ENCODE measurements at places on chromosomes 2 and 18.

DNA sequence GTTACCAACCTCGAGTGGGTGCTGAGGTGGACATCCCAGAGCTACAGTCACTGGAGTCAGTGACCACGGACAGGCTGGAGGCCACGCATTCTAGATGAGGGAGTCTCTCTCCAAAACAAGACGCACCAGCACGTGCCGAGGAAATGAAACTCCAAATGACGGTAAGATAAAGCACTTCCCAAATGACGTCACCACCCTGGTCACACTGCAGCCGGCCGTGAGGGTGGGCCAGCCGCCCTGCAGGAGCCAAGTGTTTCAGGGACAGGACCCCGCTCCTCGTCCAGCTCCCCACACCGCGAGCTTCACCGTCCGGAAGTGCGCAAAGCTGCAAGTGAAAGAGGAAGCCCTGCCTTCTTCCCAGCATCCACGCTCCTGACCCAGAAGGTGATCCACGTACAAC lies 99.4 kb downstream of the ZNF516 start:
- DNase-seq = no peak

- DNase-seq = no peak
Measured at GRCh38 chr2:106758901-106759497, 127.0 kb downstream of the ST6GAL2 start.

- DNase-seq = no peak
Measured at GRCh38 chr2:165687426-165688002, 106.5 kb downstream of the GALNT3 start.

DNA sequence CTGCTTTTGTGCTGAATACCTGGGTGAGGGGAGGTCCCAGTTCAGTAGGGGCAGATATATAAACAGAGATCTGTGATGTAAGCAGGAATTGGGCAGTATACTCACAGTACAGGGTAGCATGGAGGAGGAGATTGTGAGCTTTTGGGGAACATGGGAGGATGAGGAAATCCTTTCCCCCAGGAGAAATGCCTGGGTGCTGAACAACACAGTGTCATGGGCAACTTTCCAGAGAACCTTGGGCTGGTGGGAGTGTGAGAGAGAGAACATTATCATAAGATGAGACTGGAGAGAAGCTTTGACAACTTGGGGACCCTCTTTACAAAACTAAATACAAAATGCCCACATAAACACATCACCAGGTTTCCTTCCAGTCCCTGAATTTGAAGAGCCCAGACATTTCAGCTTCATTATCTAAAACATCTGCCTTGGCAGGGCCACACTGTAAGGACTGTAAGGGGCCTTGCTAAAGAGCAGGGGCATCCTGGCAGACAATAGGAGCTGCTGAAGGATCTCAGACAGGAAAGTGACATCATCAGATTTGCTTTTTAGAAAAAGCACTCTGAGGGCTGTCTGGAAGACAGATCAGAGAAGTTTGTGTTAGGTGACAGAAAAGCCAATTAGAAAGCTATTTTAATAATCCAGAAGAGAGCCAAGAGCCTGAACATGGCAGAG lies 303.1 kb upstream of the FBXO11 start:
- DNase-seq = no peak

DNA sequence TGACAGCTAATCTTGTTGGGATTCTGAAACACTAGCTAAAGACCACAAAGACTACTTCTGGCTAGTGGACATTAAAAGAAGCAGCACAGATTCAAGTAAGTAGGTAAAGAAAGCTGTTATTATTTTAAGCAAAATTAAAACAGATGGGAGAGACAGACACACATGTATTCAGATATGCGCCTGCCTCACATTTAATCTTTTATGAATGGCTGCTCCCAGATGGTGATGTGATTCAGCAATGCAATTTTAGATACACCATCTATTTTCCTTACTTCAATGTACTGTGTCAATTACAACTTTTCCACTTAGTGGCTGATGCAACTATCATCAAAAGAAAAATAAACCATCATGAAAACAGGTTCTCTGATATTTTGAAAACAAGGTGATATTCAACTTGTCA lies 133.0 kb upstream of the PGAP1 start:
- DNase-seq = no peak

GRCh38 chr2:60742419-60742818 lies 13.6 kb upstream of the PAPOLG start:
- no peak for DNase-seq

DNA sequence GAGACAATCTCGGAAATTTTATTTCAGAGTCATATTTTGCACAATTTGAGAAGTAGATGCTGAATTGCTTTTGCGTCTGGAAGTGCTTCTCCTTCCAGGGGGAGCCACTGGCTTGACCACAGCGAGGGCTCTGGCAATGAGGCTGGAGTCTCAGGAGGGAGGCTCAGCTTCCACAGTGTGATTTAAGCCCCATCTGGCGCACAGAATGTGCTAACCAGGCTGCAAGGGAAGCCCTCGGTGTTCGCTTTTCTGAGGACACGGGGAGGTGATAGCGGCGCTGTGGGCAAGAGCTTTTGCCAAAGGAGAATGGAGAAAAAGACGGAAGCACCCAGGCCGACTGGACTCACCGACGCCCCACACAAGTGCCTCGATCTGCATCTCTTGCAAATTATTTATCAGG lies 52.4 kb downstream of the ADI1 start:
- no peak for DNase-seq

- DNase-seq = no peak
Measured at GRCh38 chr2:158128168-158128973, 26.7 kb downstream of the UPP2 start.

Measured in KBM-7 (cell line).